ENCODE measurements at places on chromosomes 3 and 15.

DNA sequence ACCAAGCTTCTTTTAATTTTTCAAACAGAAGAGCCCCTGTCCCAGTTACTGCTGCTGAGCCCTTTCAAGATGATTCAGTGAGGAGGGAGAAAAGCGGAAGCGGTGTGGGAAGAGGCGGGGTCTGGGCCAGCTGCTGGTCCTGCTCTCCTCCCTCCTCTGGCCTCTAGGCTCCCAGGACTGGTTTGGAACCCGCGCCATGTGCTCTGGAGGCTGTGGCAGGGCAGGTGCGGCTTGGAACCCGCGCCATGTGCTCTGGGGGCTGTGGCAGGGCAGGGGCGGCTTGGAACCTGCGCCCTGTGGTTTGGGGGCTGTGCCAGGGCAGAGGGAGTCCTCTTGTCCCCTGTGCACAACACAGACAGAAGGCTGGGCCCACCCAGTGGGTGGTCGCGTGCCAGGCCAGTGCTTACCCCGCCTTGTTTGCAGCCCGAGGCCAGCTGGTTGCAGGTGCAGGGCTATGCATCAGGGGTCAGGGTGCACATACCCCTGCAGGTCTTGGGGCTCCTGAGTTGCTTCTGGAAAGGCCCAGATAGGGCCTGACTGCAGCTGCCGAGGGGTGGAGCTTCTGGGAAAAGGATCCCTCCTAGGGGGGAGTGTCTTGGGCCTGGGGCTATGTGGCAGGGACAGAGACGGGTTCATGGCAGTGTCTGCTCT lies 12.2 kb downstream of the ALG1L2 start:
- peak; percentile 71 for DNase-seq

- no peak for DNase-seq
Observed at GRCh38 chr3:84742915-84743425, 215.8 kb upstream of the CADM2 start.

GRCh38 chr3:52195823-52196331 lies 2.1 kb upstream of the ALAS1 start:
- DNase-seq, result no peak

GRCh38 chr15:83436513-83437158 lies 10.5 kb upstream of the SH3GL3 start:
- no peak for DNase-seq

GRCh38 chr15:63593705-63594671 lies 3.2 kb upstream of the FBXL22 start:
- DNase-seq, result peak; percentile 56

DNA sequence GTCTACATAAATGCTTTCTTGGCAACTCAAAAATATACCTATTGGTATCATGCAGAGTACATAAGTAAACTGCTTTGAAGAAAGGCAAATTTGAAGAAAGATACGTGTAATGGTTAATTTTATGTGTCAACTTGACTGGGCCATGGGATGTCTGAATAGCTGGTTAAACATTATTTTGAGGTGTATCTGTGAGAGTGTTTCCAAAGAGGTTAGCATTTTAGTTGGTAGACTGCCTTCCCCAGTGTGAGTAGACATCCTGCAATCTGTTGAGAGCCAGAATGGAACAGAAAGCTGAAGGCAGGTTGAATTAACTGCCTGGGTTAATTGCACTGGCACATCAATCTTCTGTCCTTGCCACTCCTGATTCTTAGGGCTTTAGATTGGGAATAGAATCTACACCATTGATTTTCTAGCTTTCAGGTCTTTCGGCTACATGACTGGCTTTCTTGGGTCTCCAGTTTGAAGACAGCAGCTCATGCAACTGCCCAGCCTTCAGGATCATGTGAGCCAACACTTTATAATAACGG lies 98.3 kb downstream of the CMSS1 start:
- DNase-seq, result no peak

- no peak for DNase-seq
Observed at GRCh38 chr3:54279005-54279583, 156.7 kb downstream of the CACNA2D3 start.

GRCh38 chr3:46831841-46832240 lies 31.4 kb downstream of the MYL3 start:
- no peak for DNase-seq

- DNase-seq, result no peak
Observed at GRCh38 chr3:194555175-194556062, 68.6 kb upstream of the ATP13A3 start.

- DNase-seq, result no peak
Observed at GRCh38 chr3:11632564-11632963, 11.2 kb downstream of the VGLL4 start.

GRCh38 chr3:16885593-16886302 lies 993 bp downstream of the PLCL2 start:
- DNase-seq, result no peak

DNA sequence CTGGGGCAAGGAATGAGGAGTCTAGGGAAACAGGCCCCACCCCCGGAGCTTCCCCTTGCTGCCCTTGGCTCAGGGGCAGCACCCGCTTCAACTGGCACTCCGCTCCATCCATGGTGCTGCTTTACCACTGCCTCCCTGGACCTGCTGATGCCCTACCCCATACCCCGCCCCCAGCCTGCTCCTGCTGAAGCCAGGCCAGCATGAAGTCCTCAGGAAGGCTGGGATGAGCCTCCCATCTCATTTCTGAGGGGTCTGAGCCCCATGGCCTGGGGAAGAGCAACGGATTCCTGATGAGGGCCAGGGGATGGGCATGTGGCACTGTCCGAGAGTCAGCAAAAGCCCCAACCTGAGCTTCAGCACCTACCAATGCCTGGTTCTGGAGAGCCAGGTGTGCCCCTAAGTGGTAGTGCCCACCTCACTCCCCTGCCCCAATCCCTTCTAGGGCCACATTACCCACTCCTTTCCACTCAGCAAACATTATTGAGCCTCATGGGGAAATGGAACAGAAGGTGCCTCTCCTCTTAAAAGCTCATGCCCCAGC lies 21.0 kb downstream of the SEC61A1 start:
- DNase-seq, result no peak

DNA sequence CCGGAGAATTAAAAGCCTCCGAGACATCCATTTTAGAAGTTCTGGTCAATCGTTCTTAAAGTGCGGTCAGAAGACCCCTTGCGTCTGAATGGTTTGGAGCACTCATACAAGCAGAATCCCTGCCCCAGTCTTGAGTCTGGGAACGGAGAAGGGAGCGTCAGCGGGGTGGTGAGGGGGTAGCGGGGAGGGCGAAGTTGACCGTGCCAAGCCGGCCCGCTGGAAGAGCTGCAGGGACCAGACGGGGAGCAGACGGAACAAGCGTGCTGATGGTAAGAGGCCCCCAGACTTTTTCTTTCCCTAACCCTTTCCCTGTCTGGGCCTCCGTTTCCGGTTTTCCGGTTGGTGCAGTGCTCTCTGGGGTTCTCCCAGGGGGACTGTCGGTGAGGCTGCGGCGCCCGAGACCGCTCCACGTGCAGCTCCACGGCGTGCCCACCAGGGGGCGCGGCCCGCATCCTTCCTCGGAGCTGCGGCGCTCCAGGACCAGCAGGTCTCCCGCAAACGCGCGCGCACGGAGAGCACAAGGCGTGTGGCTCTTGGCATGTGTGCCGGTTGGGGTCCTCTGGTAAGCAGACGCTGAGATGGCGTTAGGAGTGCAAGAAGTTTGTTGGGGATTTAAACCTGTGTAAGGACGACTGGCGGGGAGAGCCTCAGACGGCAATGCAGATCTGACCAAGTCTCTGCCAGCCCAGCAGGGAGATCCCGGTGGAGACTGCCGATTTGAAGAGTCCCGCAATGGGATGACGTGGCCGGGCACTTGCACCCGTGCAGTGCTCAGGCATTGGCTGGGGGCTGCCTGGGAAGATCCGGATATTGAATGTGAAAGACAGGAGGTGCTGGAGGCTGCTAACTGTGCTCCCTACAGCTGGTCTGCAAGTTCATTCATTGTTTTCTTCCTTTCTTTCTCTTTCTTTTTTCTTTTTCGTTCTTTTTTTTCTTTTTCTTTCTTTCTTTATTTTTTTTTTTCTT lies 19.2 kb upstream of the CORO2B start:
- peak; percentile 74 for DNase-seq

- DNase-seq, result no peak
Observed at GRCh38 chr3:105988540-105989212, 119.9 kb upstream of the CBLB start.

GRCh38 chr3:159795681-159796175 lies 192.9 kb upstream of the IL12A start:
- DNase-seq, result no peak

- DNase-seq, result peak; percentile 64
Observed at GRCh38 chr3:125125821-125126245, 70.0 kb upstream of the HEG1 start.

DNA sequence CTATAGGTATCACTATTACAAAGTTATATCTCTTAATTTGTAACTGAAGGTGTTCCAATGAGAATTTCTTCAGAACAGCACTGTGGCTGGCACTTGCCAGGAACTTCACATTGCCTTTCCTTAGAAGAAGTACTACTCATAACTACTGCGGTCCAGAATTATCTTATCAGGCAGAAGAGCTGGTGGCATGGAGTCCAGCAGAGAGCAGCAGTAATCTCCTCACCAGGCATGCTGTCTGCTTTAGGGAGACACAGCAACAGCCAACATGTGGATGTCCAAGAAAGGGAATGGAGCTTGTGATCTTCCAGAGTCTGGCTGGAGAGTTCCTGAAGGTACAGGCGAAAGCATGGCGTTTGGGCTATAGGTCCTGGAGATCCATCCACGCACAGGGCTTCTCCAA lies 919.7 kb upstream of the NR2F2 start:
- DNase-seq, result no peak

DNA sequence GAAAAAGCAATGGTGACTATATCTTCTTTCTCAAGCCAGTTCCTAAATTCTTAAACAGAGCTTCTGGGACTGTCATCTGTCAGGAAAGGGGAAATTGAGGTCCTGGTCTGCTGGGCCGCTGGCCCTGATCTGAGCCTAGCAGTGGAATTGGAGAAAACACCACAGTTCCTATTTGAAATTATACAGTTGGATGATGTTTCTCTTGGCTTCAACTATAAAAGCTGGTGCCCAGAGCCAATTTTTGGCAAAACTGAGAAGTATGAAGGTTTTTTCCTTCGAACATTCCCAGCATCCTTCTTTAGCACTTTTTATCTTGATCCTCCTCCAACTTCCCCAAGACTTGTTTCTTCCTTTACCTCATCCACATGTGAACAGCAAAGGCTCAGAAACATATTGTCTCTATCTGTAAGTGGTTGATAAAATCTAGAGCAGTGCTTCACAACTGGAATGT lies 83.9 kb downstream of the CD47 start:
- no peak for DNase-seq

- DNase-seq, result no peak
Observed at GRCh38 chr15:64991536-64992135, 1.9 kb upstream of the SPG21 start.

- DNase-seq, result no peak
Observed at GRCh38 chr15:99130765-99131440, 26.0 kb downstream of the SYNM start.

DNA sequence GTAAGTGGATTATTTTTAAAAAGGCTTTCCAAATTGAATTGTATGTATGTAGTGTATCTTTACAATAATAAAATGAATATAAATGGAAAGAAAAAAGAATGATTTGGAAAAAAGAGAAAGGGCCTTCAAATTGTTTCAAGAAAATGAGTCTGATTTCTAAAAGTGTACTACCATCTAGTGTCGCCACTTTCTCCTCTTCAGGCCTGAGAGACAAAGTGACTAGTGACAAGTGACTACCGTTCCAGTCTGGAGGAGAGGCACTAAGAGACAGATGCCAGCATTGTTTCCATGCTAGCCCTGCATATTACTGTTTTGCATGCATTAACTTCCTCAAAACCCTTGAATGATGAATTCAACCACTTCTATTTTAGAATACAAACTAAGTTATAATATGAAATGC lies 39.3 kb downstream of the P3H2 start:
- DNase-seq, result no peak

- no peak for DNase-seq
Observed at GRCh38 chr15:74417225-74417624, 16.5 kb downstream of the SEMA7A start.

DNA sequence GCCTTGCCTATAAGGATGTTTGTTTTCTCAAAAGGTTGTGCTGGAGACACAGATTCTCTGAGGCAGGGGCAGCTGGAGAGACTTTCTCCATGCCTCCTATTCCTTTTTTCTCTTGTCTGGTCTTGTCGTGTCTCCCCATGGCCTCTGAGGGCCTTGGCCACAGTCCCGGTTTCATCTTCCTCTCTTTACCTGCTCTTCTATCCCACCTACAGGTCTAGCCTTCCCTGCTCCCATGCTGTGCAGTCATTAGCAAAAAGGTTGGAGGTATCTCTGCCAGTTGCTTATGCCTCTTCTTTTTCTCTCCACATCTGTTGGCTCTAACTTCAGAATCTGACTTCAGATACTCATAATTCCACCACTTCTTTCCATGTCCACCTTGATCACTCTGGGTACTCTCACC lies 191.1 kb downstream of the IL20RB start:
- no peak for DNase-seq

- no peak for DNase-seq
Observed at GRCh38 chr3:170565495-170565894, 20.4 kb downstream of the SLC7A14 start.

- DNase-seq, result no peak
Observed at GRCh38 chr3:63351159-63352007, 73.3 kb downstream of the SYNPR start.

DNA sequence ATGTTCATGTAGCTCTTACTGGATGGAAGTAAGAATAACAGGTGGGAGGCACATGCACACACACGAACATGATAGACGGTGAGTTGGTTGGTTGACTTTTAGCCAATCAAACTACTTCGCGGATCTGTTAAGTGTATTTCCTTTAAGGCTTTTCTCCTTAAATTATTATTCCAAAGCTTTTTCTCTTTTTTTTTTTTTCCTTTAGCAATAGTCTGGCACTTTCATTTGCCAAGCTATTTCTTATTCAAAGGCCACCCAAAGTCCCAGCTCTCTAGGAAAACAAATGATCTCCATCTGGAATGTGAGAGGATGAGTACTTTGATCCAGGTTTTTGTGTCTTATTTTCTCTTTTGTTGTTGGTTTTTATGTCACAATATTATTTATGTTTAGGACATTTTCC lies 141.1 kb downstream of the TPRG1 start:
- no peak for DNase-seq

DNA sequence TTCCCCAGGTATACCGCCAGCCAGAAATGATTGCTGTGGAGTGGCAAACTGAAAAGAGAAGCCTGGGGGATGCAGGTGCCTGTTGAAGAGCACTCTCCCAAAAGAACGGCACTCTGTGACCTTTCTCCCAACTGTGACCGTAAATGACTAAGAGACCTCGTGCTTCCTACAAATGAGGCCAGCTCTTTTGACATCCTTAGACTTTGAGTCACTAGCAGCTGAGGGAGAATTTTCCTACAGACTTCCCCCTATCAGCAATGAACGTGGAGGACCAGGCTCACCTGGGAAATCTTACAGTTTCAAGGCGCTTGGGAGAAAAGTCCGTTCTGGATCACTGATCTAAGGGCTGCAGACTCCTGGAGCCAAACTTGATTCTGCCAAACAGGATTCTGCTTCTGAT lies 8.6 kb downstream of the AQP9 start:
- DNase-seq, result no peak
